ENCODE measurements at places on chromosomes 3 and 15.

DNA sequence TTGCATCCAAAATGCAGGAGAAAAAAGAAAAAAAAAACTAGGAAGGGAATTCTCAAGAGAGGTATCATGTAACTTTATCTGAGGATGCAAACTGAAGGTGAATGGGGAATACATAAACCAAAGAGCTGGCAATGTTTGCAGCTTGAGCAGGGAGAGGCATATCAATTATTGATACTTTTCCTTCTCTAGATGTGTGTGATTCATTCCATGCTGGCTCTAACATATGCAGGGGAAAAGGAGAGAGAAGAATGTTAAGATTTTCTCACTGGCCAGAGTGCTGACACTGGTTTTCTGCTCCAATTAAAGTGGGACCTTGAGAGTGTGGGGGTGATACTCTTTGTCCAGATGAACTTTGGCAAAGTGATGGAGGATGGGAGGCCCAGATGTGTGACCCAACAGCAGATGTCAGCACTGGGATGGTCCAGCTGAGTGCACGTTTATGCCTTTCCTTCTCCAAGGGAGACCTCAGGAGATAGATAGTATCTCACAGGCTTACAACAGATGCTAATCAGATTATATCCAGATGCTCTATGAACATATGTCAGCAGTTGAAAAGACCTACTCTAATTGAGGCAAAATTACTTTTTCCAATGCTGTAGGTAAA, 50.0 kb upstream of the PSMD6 start:
- no peak for DNase-seq

GRCh38 chr3:103644450-103644849, 1209.6 kb downstream of the ZPLD1 start:
- DNase-seq, result no peak

DNA sequence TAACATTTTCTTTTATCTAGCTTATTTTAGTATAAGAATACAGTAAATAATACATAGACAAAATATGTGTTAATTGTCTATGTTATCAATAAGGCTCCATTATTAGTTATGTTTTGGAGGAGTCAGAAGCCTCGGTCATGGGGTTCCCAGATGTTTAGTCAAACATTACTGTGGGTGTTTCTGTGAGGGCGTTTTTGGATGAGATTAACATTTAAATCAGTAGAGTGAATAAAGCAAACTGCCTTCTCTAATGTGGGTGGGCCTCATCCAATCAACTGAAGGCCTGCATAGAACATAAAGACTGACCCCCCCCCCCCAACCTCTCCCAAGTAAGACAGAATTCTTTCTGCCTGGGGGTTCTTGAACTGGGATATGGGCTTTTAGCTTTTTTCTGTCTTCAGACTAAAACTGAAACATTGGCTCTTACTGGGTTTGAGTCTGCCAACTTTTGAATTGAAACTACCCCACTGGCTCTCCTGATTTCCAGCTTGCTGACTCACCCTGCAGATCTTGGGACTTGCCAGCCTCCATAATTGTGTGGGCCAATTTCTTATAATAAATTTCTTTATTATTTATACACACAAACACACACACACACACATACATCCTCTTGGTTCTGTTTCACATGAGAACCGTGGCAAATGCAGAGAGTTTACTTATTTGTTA, 192.0 kb downstream of the TPRG1 start:
- no peak for DNase-seq

DNA sequence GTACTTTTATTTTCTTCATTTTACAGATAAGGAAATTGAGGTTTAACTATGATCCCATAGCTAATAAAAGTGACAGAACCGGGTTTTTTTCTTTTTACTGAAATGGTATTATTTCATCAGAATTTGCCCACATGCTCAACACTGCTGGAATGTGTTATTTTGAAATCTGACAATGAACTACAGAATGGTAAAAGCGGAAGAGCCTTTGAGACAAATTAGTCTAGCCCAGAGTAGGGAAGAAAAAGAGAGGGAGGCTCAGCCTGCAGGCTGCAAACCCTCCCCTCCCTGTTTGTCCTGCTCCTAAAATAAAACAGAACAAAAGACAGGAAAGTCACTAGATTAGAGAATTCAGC, 100.3 kb upstream of the LIPC start:
- no peak for DNase-seq

- no peak for DNase-seq
Observed at GRCh38 chr3:102457644-102458043, 22.8 kb downstream of the ZPLD1 start.

DNA sequence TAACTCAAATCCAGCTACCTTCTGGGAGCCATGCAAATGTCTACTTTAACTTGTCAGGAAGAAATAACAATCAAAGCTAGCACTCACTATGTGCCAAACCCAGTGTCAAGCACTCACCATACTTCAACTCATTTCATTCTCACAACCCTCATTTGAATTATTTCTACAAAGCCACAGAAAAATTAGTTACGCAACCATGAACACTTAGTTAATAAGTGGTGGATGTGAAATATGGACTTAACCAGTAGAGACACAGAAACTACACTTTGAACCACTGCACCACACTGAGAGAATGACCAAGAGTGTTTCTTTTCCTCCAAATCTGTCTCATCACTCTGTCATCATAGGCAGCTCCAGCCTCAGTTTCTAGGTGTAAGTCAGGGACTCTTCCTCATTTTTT, 91.0 kb upstream of the MBNL1 start:
- DNase-seq, result no peak

- DNase-seq, result no peak
Observed at GRCh38 chr15:59131456-59131855, 26.5 kb downstream of the CCNB2 start.

All from stimulated activated CD8-positive, alpha-beta memory T cell treated with anti-CD3 and anti-CD28 coated beads, Interleukin-15, amount 100 ng/mL, for 4 hours (primary cell).